ENCODE measurements at places on chromosomes 11 and 22.
A peak's percentile ranks its signal among the peaks of the same experiment; 100 is the strongest.

DNA sequence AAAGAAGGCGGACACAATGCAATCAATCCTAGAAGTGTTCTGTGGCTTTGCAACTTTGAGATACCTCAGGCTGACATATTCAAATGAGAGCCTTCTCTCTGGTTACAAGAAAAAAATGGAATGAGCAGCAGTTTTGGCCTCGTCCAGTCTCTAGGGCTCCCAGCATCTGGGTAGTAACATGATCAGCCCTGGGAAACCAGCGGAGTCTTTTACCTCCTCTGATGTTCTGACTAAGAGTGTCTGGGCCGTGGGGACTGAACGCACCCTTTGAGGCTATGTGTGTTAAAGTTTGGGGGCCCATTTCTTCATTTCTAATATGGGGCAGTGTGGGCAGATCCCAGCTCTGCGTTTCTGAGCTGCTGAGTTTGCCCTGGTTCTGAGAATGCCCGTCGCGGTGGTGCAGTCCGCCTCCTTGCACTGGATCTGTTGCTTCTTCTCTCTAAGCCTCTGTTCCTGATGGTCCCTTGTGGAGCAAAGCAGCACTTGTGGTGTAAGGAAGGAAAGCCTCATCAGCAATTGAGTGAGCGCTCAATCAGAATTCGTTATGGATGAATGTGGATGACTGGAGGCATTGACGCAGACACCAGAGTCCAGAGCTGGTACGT, 8.1 kb downstream of the PARVB start:
- DNase-seq: no peak

- no peak for DNase-seq
These were observed 334.0 kb downstream of the KCNA4 start for GRCh38 chr11:29682856-29683255.

- no peak for DNase-seq
These were observed 240.5 kb upstream of the API5 start for GRCh38 chr11:43071338-43071737.

GRCh38 chr11:95279921-95280868, 49.2 kb upstream of the SESN3 start:
- DNase-seq: no peak

DNA sequence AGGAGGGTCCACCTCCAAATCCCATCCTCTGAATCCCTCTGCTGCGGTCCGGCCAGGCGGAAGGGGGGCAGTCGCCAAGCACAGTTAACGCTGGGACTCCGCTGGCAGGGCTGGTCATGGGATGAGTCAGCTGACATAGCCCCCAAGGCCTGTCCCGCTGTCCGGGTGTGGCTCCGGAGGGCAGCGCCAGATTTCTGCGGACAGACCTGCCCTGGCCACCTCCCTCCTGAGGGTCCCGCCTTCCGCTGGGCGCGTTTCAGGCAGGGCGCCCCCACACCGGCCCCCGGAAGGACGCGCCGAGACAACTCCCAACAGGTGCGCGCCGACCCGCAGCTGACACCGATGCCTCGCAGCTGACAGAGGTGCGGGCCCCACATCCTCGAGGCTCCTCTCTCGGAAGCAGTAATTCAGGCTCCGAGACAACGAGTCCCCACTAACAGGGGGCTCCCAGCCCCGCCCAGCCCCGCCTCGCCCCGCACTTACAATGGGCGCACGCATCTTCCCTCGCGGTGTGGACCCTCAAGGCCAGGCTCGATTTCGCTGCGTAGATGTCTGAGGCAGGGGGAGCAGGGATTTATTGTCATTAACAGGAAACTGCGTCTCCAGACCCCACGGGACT, 607 bp downstream of the PLAAT3 start:
- DNase-seq: peak; percentile 18

- DNase-seq: no peak
These were observed 197.6 kb upstream of the CCDC90B start for GRCh38 chr11:83483808-83484207.

DNA sequence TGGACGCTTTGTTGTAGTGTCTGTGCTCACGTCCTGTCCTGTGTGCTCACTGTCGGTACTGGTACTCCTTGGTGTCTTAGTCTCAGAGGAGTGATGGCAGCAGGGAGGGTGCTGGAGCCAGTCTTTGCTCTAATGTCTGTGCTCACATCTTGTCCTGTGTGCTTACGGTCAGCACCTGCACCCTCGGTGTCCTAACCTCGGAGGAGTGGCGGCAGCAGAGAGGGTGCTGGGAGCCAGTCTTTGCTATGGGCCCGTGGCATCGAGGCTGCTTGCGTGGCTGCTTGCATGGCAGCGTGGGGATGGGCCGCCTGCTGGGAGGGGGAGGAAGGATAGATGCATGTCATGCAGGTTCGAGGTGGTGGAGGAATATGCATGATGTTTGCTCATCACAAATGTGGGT, 12.7 kb downstream of the IGHMBP2 start:
- no peak for DNase-seq

- DNase-seq: no peak
These were observed 131.2 kb upstream of the ARHGAP42 start for GRCh38 chr11:100555931-100556330.

DNA sequence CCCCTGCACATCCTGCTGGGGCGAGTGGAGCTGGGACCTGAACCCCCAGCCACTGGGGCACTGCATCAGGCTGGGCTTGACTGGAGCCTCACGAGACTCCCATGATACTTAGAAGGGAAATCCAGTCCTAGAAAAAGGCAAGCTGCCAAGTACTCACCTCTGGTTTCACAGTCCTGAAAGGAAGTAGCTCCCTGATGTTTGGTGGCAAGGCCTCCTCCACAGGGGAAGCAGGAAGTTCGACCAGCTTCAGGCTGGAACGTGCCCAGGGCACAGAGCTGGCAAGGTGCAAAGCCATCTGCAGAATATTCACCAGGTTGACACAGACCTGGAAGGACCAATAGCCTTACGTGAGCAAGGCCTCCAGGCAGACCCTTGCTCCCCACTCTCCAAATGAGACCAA, 26.8 kb upstream of the NRIP3 start:
- DNase-seq: no peak

DNA sequence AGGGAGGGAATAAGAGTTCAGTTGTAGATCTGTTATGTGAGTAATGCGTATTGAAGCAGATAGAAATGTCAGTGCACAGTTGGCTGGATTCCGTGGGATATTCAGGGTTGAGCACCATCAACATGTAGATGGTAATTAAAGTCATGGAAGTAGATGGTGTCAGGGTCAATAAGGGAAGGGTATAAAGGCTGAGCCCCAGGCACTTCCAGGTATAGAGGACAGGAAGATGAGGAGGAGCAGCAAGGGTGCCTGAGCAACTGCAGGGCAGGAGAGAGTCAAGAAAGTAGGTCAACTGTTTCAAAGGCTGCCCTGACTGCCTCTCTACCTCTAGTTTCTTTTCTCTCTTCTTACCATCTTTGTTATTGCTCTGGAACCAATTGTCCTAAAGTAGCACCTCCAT, 85.9 kb downstream of the MICAL2 start:
- no peak for DNase-seq

- DNase-seq: no peak
These were observed 666 bp downstream of the MSANTD4 start for GRCh38 chr11:106021181-106021966.

- no peak for DNase-seq
These were observed 29.0 kb downstream of the TXN2 start for GRCh38 chr22:36452250-36452977.

- DNase-seq: no peak
These were observed 69.4 kb upstream of the ALX4 start for GRCh38 chr11:44379141-44380008.

DNA sequence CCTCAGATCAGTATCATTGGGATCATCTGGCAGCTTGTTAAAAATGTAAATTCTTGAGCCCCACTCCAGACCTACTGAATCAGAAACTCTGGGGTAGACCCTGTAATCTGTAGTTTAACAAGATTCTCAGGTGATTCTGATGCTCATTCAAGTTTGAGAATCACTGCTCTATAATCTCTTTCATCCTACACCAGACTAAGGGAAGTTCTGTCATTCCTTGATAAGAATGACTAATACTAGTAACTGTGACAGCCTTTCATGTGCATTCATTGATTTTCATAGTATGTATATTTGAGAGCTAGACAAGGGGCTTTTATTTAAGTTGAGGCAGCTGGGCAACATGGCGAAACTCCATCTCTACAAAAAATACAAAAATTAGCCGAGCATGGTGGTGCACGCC, 30.0 kb downstream of the NAT10 start:
- no peak for DNase-seq

- no peak for DNase-seq
These were observed 49.6 kb upstream of the SLC35C1 start for GRCh38 chr11:45755281-45755859.

- DNase-seq: no peak
These were observed 52.8 kb downstream of the MN1 start for GRCh38 chr22:27748751-27749191.

DNA sequence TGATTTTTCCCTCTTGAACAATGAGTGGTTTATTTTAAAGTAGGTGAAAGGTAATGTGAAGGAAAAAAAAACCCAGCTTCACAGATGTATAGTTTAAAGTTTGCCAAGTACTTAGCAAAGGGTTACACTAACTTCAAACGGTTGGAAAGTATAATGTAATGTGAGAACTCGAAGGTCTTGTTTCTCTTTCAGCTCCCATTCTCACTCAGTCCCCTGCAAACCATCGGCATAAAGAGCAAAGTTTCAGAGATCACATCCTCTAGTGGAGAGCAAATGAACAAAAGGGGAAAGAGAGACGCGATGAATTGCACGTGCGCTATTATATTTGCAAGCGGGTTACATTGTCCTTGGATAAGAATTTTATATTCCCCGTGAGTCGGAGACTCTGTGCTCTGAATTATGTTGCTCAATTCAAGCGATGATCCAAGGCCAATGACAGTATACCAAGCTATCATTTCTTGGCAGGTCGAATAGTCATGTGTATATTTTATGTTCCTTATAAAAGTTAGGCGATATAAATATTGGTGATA, 37.6 kb upstream of the BIRC3 start:
- DNase-seq: no peak

Measured in cortex of kidney (tissue), 1 donor.